Neural crest cell (in vitro differentiated cells): ENCODE measurements at places on chromosomes 11 and 22. TPM values are rescaled to one million over a fixed set of nuclear protein-coding genes. Genes with fewer than 3 reads are reported as not detected.

Gene APOA1
- 0.80 and 0.96 TPM in 2 replicates for total RNA-seq

GRCh38 chr11:67413266-67413849 is 2.1 kb upstream of the CARNS1 start:
- DNase-seq, result no peak
- peak overlapping the region; percentile 41 for H3K4me3 ChIP-seq
- H3K27me3 ChIP-seq, result peaks cover 47% of the 10 kb centered on the region
- H3K36me3 ChIP-seq, result no peaks in the 10 kb centered on the region
- H3K27ac ChIP-seq, result no peak overlapping the region
- H3K4me1 ChIP-seq, result peaks cover 21% of the 10 kb centered on the region

- DNase-seq, result no peak
- peaks cover 28% of the 10 kb centered on the region for H3K27me3 ChIP-seq
- H3K36me3 ChIP-seq, result peaks cover 19% of the 10 kb centered on the region
- H3K27ac ChIP-seq, result no peak overlapping the region
- H3K4me1 ChIP-seq, result peaks cover 12% of the 10 kb centered on the region
Observed at GRCh38 chr11:61959114-61959513, 8.3 kb downstream of the FTH1 start.

GRCh38 chr11:18485913-18486528 is 30.4 kb downstream of the LDHAL6A start:
- DNase-seq, result no peak
- H3K27ac ChIP-seq, result no peak overlapping the region
- H3K4me1 ChIP-seq, result no peaks in the 10 kb centered on the region
- no peak overlapping the region for H3K4me3 ChIP-seq

DNA sequence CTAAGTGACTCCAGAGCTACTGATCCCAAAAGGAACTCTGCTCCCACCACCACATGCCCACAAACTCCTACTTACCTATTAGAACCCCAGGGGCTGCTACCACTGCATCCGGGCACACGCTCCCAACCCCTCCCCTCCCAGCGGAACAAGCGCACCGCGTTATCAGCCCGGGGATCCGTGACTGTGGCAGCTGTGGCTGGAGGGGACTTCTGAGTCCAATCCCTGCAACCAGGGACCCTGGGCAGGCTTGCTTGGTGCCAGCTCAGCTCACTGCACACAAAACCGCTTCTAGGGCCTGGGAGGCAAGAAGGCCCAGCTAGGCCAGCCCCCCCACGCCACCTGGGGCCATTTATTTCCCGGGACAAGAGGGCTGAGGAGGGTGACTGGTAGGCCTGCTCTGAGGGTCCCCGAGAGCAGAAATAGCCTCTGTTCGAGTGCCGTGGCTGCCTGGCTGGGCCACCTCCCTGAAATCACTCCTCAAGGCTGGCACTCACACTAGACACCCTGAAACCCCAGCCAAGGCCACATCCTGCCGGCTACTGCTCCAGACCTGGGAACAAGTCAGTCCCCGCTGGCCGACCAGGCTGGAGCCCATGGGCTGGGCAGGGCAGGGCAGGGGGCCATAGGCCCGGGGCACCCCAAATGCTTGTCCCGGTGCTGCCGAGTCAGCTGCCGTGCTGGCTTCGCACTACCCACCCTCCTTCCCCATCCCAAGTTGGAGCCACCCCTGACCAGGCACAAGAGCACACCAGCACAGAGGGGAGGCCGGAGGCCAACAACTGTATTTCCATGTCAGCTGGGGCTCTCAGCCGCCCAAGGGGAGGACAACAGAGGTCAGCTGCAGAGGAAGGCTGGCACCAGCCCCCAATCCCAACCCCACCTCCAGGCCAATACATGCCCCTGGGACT is 1.9 kb upstream of the IFITM10 start:
- peaks cover 12% of the 10 kb centered on the region for H3K4me1 ChIP-seq
- DNase-seq, result no peak
- no peak overlapping the region for H3K4me3 ChIP-seq
- H3K27ac ChIP-seq, result no peak overlapping the region
- no peaks in the 10 kb centered on the region for H3K36me3 ChIP-seq
- H3K27me3 ChIP-seq, result peaks cover 26% of the 10 kb centered on the region

DNA sequence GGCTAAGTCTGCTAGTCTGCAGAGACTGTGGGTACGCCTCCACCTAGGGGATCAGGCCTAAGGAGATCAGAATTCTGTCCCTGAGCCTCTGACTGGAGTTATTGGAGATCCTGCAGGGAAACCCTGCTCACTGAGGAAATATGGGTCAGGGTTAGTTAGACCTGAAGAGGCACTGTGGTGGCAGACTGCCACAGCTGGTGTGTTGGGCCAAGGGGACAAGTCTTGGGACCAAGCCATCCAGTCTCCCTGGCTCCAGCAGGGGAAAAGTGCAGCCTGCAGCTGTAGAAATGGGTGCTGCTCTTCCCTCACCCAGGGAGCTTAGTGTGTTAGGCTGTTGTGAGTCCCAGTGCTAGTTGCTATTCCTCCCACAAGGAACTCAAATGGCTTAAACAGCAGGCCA is 334.8 kb upstream of the LARGE1 start:
- H3K4me1 ChIP-seq, result no peaks in the 10 kb centered on the region
- H3K36me3 ChIP-seq, result no peaks in the 10 kb centered on the region
- H3K4me3 ChIP-seq, result no peak overlapping the region
- no peak overlapping the region for H3K27ac ChIP-seq
- DNase-seq, result no peak

DNA sequence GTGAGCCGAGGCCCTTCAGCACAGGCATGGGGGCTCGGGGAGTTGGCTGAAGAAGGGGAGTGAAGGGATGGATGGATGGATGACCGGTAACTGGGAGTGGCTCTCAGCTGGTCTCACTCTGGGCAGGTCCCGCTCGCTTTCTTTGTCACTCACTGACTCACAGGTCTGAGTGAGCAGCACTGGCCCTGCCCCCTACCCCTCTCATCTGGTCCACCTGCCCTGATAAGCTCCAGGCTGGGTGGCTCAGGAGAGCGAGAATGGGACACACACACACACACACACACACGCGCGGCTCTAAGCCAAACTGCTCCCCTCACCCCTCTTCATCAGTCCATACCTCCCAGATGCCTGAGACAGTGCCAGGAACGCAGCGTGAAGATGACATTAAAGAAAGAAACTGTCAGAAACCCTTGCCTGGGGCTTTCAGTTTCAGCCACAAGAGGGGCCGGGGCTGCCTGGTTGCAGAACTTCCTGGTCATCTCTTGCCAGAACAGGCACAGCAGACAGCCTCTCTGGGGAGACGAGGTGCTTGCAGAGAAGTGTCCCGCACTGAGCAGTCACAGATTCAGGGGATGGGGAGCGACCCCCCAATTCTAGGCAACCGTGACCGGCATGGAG is 16.5 kb upstream of the SHISAL1 start:
- peaks cover 41% of the 10 kb centered on the region for H3K4me1 ChIP-seq
- no peak for DNase-seq
- H3K27me3 ChIP-seq, result peaks cover 61% of the 10 kb centered on the region
- no peak overlapping the region for H3K27ac ChIP-seq
- no peaks in the 10 kb centered on the region for H3K36me3 ChIP-seq

DNA sequence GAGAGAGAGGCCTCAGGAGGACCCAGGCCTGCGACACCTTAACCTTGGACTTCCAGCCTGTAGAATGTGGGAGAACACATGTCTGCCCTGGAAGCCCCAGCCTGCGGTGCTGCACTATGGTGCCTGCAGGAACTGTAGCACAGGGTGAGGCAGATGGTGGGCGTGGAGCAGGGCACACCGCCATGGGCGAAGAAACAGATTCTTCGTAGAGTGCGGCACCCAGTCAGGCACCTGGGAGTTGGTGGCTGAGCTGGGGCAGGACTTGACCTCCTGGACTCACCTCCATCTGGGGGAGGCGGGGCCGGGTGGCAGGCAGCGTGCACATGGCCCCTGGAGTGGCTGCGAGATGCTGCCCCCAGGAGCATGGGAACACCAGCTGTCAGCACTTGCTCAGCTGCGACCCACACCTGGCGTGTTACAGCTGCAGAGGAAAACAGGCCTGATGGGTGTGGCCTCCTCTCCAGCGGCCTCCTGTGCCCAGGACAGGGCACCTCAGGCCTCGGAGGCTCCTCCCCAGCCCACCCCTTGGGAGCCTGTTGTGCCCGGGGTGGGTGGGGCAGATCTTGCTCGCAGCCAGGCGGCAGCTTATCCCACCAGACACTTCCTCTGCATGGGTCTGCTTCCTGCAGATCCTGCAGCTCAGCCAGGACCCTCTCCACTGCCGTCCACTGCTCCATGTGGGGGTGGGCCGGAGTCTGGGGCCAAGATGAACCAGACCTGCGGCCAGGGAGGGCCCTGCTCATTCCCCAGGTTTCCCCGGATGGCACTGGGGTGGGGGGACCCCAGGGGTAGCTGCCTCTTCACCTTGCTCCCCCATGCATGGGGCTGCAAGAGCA is 80.4 kb downstream of the MYEOV start:
- H3K4me1 ChIP-seq, result no peaks in the 10 kb centered on the region
- H3K27me3 ChIP-seq, result no peaks in the 10 kb centered on the region
- H3K27ac ChIP-seq, result no peak overlapping the region

Gene SLC15A3
- total RNA-seq, result 7.4 and 10.4 TPM in 2 replicates

DNA sequence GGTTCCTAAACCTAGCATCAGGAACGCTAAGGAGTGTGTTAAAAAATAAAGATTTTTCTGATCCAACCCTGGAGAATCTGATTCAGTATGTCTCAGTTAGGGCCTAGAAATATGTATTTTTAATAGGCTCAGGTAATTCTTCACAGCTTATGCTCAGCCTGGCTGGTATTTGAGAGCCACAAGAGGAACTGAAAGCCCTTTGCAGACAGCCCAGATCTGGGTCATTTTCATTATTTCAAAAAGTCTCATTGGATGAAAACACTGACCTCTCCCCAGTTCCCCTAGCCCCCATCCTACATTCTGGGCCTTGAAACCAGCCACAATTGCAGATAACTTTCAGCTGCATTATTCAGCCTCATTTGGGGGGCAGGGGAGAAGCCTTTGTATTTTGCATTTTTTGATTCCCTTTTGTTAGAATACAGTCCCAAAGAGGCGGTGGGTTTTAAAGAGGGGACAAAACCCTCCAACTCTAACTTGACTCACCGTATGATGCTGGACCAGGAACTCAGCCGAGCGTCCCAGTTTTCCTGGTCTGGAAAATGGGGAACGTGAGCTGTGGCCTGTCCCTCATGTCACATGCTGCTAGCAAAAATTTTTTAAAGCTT is 66.0 kb upstream of the LARGE1 start:
- DNase-seq, result no peak
- H3K36me3 ChIP-seq, result no peaks in the 10 kb centered on the region
- H3K27me3 ChIP-seq, result no peaks in the 10 kb centered on the region
- no peak overlapping the region for H3K27ac ChIP-seq

DNA sequence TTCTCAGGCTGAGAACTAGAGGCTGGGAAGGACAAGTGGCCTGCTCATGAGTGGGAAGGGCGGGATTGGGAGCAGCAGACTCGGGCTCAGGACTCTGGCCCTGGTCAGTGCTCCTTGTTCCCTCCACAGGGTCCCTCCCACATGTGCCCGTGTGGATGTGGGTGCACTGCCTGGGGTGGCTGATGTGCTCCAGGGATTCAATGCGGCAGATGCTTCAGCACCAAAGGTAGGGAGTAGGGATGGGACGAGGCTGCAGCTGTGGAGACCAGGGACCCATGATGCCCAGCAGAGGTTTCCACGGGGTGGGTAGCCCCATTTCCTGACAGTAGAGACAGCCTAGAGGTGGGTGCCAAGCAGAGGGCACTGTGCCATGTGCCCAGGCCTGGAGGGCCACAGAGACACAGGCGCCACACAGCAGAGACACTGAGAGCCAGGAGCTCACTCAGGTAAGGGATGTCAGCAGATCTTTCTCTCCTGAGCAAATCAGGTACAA is 89.5 kb downstream of the GGTLC2 start:
- no peak overlapping the region for H3K27ac ChIP-seq
- H3K36me3 ChIP-seq, result no peaks in the 10 kb centered on the region
- H3K4me1 ChIP-seq, result no peaks in the 10 kb centered on the region
- no peak overlapping the region for H3K4me3 ChIP-seq
- DNase-seq, result no peak
- peaks cover 91% of the 10 kb centered on the region for H3K27me3 ChIP-seq

DNA sequence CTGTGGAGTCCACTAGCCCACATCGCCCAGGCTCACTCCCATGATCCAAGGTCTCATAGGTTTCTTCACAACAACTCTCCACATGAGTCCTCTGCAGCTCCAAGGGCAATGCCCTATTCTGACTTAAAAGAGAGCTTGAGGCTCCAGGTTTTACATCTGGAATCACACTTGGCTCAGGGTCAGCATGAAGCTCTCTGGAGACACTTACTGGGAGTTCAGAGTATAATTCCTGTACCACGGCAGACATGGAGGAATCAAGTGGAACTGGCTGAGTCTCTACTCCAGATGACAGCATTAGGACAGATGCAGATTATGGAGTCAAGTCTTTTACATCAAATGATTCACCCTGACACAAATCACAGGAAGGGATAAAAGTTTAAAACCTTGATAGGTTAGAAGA is 11.4 kb downstream of the PRR14L start:
- no peak overlapping the region for H3K27ac ChIP-seq
- peaks cover 10% of the 10 kb centered on the region for H3K36me3 ChIP-seq
- H3K27me3 ChIP-seq, result no peaks in the 10 kb centered on the region
- no peak overlapping the region for H3K4me3 ChIP-seq
- no peaks in the 10 kb centered on the region for H3K4me1 ChIP-seq
- DNase-seq, result no peak

Gene CRYBB3
- not detected in 2 replicates for total RNA-seq

DNA sequence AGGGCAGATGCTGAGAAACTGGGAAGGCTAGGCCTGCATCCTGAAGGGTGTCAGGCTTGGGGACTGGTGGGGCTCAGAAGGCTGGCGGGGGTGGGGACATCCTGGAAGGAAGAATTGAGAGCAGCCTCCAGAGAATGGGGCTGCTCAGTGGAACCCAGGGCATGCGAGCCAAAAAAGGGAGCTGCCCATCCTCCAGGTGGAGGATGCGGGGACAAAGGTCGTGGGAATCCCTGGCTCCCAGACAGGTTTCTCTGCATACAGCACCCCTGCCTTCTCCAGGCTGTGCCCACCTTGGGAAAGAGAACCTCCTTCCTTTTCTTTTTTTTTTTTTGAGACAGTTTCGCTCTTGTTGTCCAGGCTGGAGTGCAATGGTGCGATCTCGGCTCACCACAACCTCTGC is 40.9 kb upstream of the ARFGAP3 start:
- no peak overlapping the region for H3K27ac ChIP-seq
- no peak overlapping the region for H3K4me3 ChIP-seq
- no peaks in the 10 kb centered on the region for H3K27me3 ChIP-seq
- peaks cover 15% of the 10 kb centered on the region for H3K4me1 ChIP-seq
- DNase-seq, result no peak

- H3K4me1 ChIP-seq, result peaks cover 11% of the 10 kb centered on the region
- no peak for DNase-seq
- H3K27me3 ChIP-seq, result no peaks in the 10 kb centered on the region
- H3K36me3 ChIP-seq, result peaks cover 4% of the 10 kb centered on the region
- no peak overlapping the region for H3K27ac ChIP-seq
- H3K4me3 ChIP-seq, result no peak overlapping the region
Observed at GRCh38 chr11:12319461-12319951, 57.9 kb upstream of the PARVA start.

DNA sequence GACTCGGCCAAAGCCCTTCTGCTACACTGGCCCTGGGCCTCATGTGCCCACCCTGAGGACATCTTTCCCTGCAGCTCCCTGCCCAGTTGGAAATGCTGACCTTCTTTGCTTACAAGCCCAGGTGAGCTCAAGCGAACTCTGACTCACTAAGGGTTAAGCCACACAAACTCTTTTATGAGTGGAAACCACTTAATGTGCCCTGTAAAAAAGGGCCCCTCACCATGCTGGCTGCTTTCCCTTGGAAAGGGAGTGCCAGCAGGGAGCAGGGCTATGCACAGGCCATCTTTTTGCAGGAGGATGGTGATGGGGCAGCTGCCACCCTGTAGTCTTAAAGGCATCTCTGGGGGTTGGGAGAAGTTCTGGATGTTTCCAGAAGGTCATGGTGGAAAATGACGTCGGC is 18.7 kb downstream of the EHF start:
- no peaks in the 10 kb centered on the region for H3K27me3 ChIP-seq
- H3K36me3 ChIP-seq, result no peaks in the 10 kb centered on the region
- no peak for DNase-seq
- no peaks in the 10 kb centered on the region for H3K4me1 ChIP-seq

Gene OR8D1
- total RNA-seq, result not detected in 2 replicates
